ENCODE measurements at places on chromosomes 7 and 10.

GRCh38 chr10:29839826-29840515 lies 205.2 kb upstream of the SVIL start:
- DNase-seq = peak; percentile 81

- no peak for DNase-seq
Observed at GRCh38 chr10:34780818-34781380, 34.2 kb downstream of the PARD3 start.

- no peak for DNase-seq
Observed at GRCh38 chr10:127922675-127923366, 15.9 kb downstream of the PTPRE start.

DNA sequence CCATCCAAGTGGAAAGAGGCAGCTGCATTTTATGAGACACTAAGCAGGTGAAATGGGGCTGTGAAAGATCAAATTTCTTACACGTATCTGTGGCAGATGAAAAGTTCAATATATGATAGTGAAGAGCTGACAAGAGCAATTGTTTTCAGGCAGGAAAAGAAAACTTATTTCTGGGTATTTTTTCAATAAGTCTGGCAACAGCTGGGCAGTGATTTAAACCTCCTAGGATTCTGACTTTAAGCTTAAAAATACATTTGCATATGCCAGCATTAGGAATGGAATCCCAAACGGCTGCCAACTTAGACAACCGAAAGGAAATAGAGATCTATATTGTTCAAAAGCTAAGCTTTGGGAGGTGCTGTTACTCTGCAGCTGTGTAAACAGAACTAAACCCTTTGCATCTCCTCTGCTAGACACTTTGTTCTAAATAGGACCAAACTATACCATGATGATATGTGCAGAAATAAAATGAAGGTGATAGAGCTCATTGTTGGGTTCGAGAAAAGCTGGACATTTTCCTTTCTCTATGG lies 26.1 kb downstream of the DYNC1I1 start:
- DNase-seq = no peak

- DNase-seq = no peak
Observed at GRCh38 chr10:47260505-47261111, 39.4 kb upstream of the GDF10 start.

DNA sequence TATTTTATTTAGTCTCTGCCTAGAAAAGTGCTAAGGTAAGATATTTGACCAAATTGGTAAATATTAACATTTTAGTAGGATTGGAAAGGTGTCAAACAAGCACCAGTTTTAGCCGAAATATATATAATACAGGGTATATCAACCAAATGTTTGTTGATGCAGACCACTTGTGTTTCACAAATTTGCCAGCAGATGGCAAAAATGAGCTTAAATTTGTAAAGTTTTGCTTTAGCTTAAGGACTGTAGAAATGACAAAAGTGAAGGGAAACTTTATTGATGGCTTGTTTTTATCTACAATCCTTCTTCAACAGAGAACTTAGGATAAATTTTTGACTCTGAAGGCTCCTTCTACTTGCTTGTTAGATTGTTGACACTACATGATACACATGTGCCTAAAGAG lies 4.8 kb upstream of the POLR1F start:
- no peak for DNase-seq

DNA sequence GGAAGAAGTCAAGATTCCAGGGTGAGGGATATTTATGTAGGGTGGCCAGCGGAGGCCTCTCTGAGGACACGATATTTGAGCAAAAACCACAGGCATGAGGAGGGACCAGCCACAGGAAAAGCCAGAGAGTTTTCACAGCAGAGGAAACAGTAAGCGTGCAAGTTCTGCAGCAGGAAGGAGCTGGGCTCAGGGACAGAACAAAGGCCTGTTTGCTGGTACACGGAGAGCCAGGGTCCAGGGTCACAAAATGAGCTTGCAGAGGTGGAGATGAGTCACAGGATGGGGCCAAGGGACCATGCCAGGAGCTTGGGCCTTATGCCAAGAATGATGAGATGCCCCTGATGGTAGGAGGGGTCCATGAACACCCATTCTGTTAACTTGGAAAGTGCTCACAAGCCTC lies 283.5 kb downstream of the PLXNA4 start:
- no peak for DNase-seq

DNA sequence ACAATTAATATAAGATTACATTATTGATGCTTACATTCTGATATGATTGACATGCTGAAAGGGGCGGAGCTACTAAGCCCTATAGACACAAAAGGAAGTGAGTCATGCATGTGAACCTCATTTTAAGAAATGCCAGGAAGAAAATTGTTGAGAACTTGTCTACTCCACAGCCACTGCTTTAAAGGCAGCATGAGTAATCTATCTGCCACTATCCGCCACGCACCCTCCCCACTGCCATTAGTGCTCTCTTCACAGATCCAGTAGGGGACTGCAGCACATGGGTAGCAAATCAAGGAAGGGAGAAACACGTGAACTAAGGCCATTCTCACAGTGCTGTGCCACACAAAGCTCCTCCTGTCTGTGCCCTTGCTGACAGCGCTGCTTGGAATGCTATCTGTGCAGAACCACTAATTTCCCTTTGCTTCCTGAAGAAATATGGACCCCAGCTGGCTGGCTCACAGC lies 524.8 kb downstream of the GRM8 start:
- DNase-seq = no peak

- no peak for DNase-seq
Observed at GRCh38 chr7:87561102-87561501, 39.6 kb downstream of the ABCB1 start.

- peak; percentile 76 for DNase-seq
Observed at GRCh38 chr10:123761666-123762230, 95.6 kb downstream of the GPR26 start.

DNA sequence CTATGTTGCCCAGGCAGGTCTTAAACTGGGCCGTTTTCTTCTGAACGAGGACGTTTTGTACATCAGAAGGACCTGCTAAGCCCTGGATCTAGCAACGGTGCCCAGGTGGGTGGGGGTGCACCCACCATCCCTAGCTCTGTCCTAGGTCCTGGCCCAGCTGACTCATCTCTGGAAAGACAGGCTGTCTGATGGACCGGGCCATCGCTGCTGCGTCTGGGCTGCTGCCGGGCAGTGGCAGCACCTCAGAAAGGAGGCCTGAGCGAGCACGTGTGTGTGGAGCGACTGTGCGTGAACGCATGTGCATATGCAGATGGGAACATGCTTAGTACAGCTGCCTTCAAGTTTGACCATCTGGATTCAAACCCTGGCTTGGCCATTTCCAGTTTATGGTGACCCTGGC lies 7.3 kb upstream of the ELFN1 start:
- DNase-seq = peak; percentile 65

- no peak for DNase-seq
Observed at GRCh38 chr7:95951531-95951930, 179.2 kb downstream of the DYNC1I1 start.

GRCh38 chr7:81186691-81187090 lies 267.8 kb upstream of the SEMA3C start:
- DNase-seq = no peak

DNA sequence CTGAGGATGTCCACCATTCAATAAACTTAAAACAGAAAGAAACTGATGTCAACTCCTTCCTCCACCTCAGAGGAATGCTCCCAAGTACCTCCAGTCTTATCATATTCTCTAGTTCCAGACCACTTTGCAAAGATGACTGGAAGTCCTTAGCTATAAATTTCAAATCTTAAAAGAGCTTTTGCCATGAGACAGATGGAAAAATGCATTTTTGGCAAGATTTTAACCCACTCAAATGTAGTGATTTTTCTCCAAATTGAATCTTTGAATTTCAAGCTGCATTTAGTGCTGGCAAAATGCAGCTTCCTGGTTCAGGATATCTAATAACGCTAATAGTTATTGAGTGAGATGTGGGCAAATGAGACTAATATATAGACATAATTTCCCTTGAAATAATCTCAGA lies 33.2 kb downstream of the DGKI start:
- no peak for DNase-seq

DNA sequence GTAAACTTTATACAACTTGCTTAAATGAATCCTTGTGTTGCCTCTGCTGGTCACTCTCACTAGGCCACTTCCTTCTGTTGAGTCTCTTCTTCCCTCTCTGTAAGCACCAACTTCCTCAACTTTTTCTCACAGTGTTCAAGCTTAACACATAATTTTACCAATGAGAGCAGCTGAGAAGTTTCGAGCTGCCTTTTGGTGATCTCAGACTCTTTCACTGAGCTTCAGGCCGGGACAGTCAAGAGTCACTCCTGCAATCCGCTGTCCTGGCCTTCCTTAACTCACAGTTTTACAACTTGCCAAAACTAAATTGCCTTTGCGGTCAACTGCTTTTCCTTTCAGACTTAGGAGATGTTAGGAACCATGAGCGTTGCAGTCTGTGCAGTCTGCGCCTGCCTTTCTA lies 47.4 kb downstream of the PRPF18 start:
- DNase-seq = no peak

DNA sequence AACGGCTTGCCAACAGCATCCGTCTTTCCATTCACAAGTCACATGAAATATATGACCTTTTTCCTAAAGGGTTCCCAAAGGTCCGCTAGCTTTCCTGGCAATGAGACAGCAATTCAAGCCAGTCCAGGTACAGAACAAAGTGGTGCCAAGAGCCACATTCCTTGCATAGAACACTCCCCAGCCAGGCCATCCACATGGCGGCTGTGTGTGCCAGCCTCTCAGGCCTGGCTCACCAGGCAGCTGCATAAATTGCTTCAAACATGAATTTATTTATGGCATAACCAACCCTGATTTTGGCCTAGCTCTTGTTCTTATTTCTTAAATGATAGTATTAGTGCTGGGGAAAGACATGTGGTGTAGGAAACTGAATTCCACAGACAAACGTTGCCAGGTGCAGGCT lies 63.7 kb upstream of the CREB5 start:
- DNase-seq = no peak

DNA sequence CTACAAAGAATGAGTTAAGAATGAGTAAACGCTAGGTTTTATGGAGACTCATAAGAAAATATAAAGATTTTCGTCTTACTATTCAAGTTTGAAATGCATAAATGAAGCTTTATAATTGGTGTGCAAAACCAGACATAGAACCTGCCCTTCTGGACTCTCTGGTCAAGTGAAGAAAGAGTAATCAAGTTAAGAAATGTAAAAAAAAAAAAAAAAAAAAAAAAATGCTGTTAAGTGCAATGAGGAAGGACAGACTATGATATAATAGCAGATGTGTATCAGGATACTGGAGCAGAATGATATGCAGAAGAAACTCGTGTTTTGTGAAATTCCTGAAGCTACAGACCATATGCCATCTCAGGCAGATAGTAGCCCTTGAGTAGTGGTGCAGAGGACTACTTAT lies 5.6 kb downstream of the PCGF5 start:
- no peak for DNase-seq
